ENCODE measurements at places on chromosomes 1 and 21.

DNA sequence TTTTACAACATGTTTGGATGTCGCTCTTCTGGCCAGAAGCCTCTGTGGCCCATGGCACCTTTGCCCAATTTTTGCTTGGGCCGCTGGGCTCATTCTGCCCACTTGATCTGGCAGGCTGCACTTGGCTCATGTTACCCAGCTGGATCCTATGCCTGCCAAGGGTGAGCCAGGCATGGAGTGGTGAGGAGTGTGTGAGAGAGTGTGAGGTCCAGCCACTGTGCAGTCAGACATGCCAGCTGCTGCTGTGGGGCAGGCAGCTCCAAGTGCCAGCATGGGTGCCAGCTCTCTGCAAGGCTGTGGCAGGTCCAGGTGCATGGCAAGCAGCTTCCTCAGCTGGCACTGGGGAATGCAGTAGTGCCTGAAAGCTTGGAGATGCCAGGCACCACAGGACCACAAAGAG lies 71.0 kb downstream of the EBNA1BP2 start:
- DNase-seq, result no peak

DNA sequence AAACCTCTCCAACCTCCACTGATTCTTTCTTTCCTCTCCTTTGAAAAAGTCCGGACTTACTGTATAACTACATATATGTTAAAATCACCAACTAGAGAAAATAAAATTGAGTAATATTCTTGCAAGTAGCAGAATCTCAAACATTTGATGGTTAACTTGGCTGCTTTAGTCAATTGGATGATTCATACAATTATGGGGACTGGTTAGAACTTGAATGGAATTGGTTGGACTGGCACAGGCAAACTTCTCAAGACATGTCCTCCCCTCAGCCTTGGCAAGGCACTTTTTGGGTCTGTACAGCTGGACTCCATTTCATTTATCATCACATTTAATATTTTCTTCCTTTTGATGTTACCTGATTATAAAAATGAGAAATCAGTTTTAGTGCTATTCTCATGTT lies 6.5 kb downstream of the WLS start:
- DNase-seq, result no peak

DNA sequence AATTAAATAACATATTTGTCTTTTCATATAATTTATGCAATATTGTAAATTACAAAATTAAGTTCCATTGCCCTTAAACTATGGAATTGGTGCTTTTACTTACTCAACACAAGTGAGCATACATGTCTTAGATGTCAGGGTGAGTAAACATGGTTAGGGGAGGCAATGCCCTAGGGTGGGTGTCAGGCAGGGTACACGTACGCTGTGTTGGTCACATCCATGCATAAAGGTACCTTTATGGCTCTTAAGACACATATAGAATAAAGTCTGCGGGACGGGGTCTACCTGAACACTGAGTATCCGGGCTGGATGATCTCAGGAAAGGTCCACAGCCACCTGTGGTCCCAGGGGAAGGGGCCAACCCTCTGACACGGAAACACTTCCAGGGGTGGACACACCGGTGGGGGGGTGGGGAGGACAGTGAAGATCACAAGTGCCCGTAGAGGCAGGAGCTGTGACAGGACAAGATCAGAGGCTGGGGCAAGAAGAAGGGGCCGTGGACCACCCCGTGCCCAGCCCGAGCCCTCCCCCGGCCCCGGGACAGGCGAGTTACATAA lies 720 bp downstream of the LIN9 start:
- DNase-seq, result no peak

- DNase-seq, result no peak
These were observed 8.0 kb upstream of the AKR1A1 start for GRCh38 chr1:45542591-45542990.

DNA sequence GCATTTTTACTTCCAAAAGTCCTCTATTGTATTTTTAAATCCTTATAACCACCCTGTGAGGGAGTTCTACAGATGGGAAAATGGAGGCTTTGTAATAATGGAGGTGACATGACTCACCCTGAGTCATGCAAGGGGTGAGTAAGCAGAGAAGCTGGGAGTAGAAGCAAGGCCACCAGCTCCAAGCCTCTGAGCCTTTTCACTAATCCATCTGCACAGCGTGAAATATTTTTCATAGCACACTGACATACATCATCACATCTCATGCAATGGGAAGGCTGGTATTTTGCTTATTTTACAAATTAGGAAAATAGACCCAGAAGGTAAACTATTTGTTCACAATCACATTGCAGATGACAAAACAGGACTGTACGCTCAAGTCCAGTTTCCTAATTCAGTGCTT lies 96.9 kb downstream of the KCNH1 start:
- DNase-seq, result no peak

DNA sequence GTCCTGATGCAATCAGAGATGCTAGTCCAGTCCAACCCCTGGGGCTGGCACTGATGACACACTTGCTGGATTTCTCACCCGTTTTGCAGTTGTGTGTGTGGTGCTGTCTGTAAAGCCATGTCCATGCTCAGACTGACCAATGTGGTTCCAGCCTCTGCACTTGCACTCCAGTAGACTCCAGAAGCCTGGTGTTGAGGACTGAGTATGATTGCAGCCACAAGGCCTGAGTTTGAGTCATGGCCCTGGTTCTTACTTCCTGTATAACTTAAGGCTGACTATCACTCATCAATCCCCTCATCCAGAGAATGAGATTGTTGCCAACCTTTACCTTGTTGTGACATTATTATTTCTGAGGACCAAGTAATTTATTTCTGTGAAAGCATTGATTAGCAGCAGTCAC lies 34.8 kb upstream of the IKBKE start:
- DNase-seq, result no peak

GRCh38 chr1:174946031-174946430 lies 53.7 kb upstream of the CACYBP start:
- DNase-seq, result no peak

DNA sequence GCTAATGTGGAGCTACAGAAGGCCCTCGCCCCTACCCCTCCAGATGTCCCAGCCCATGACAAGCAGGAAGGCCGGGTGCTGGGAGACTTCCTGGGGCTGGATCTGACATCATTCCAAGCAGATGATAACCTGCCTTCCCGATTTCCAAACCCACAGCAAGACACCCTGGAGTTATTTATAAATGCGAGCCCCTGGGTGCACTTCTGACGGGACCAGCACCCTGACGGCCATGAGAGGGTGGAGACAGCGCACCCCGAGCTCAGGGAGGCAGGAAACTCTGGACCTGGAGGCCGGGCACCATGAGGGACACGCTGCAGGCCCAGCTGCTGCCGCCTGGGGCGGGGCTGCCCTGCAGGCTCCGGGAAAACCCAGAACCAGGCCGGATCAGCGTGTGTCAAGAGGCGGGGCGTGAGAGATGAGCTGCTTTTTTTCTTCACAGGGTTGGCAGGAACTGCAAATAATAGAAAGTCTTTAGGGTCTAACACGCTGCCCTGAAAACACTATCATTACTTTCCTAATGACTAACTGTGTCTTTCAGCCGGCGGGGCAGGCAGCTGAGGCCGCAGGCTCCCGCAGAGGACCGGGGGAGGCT lies 2.5 kb upstream of the PCBP3 start:
- DNase-seq, result no peak

GRCh38 chr1:202304375-202304774 lies 37.4 kb downstream of the UBE2T start:
- no peak for DNase-seq

DNA sequence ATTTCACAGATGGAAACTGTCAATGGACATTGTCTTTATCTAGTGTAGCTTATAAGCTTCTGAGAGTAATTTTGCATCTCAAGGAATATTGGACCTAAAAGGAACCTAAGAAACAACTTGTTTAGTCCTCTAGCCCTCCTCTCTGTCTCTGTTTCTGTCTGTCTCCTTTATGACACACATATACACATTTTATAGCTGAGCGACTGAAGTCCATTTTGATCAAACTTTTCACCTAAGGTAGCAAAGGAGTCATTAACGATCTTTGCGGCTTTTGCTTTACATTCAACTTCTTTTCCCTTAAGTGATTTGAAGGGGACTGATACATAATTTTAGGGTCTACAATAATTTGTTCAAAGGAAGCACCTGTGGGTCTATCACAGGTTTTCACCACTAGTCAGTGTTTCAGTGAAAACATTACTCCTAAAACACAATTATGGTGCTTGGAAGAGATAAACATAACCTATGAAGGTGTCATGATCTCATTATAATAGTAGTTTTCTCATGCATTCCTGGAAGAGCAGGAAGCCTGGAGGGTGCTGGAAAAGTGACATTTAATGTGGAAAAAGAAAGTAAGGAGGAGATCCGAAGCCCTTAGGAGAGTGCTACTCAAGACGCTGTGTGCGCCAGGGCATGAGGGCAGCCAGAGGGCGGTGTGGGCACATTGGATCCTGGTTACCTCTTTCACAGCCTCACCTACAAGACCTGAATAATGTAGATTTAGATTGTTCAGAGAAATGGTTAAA lies 248.6 kb downstream of the DNM3 start:
- DNase-seq, result no peak

DNA sequence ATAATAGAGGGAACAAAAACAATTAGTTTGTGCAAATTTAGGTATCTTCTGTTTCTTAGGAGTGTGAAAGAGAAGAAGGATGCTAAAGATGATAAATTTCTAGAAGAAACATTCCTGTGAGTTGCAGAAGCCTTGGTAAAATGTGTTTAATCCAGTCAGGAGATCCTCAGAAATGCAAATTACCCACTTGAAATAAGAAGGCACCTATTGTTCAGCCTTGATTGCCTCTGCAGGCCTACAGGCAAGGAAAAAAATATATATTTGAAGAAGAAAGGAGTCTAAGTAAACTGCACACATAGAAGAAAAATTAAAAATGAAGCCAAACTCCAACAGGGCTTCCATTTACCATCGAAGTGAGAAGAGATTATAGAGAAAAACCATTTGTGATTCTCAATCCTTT lies 51.0 kb upstream of the LHX8 start:
- no peak for DNase-seq

DNA sequence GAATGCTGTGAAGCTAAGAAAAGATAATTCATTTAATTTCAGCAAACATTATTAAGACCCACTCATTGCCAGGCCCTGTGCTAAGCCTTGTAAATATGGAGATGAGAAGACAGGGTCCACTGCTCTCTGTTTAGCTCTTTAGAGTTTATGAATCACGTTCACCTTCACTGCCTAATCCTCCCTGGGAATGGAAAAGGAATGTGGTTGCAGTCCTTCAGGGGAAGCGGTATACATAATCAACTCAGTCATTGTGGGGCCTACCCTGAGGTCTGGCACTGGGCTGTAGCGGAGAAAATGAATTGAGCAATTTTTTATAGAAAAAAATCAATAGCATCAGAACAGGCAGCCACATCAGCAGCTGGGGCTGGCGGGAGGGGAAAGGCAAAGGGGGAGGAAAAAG lies 412.1 kb upstream of the NFIA start:
- DNase-seq, result no peak

- DNase-seq, result no peak
These were observed 51.9 kb downstream of the DHX9 start for GRCh38 chr1:182890927-182891610.
